Muscle of leg (tissue), 16 donors: ENCODE measurements at places on chromosomes 6 and 20. TPM values are rescaled to one million over a fixed set of nuclear protein-coding genes. Genes with fewer than 3 reads are reported as not detected.

GRCh38 chr6:77844822-77845221, 192.0 kb downstream of the MEI4 start:
- no peak for DNase-seq
- H3K27me3 ChIP-seq: no peaks in the 10 kb centered on the region
- H3K4me3 ChIP-seq: no peak overlapping the region
- no peaks in the 10 kb centered on the region for H3K36me3 ChIP-seq

- no peak overlapping the region for H3K27ac ChIP-seq
- H3K4me1 ChIP-seq: peaks cover 20% of the 10 kb centered on the region
- H3K4me3 ChIP-seq: no peak overlapping the region
- DNase-seq: no peak
These were observed 7.5 kb upstream of the IP6K3 start for GRCh38 chr6:33754222-33754621.

Gene TRMT11
- total RNA-seq: 21.9 TPM

Gene GGTLC1
- not detected for total RNA-seq

Gene MAFB
- 6.3 TPM for total RNA-seq

DNA sequence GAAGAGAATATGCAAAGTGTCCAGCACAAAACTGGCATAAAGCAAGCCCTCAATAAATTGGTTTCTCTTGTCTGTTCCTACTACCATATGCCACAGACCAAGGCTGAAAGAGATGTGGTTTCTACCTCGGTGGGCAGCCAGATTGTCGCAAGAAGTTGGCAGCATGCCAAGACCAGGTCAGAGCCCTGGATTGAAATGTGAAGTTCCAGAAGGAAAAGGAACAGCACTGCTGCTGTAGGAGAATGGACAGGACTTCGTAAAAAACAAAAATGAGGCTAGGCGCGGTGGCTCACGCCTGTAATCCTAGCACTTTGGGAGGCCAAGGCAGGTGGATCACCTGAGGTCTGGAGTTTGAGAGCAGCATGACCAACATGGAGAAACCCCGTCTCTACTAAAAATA, 22.1 kb downstream of the MRPL14 start:
- peaks cover 57% of the 10 kb centered on the region for H3K36me3 ChIP-seq
- no peak for DNase-seq
- H3K4me1 ChIP-seq: peaks cover 26% of the 10 kb centered on the region

GRCh38 chr20:4225745-4226144, 210.4 kb upstream of the RNF24 start:
- H3K36me3 ChIP-seq: no peaks in the 10 kb centered on the region
- no peak overlapping the region for H3K27ac ChIP-seq
- H3K27me3 ChIP-seq: peaks cover 30% of the 10 kb centered on the region
- H3K4me1 ChIP-seq: peaks cover 32% of the 10 kb centered on the region
- DNase-seq: peak; percentile 58
- H3K4me3 ChIP-seq: no peak overlapping the region

DNA sequence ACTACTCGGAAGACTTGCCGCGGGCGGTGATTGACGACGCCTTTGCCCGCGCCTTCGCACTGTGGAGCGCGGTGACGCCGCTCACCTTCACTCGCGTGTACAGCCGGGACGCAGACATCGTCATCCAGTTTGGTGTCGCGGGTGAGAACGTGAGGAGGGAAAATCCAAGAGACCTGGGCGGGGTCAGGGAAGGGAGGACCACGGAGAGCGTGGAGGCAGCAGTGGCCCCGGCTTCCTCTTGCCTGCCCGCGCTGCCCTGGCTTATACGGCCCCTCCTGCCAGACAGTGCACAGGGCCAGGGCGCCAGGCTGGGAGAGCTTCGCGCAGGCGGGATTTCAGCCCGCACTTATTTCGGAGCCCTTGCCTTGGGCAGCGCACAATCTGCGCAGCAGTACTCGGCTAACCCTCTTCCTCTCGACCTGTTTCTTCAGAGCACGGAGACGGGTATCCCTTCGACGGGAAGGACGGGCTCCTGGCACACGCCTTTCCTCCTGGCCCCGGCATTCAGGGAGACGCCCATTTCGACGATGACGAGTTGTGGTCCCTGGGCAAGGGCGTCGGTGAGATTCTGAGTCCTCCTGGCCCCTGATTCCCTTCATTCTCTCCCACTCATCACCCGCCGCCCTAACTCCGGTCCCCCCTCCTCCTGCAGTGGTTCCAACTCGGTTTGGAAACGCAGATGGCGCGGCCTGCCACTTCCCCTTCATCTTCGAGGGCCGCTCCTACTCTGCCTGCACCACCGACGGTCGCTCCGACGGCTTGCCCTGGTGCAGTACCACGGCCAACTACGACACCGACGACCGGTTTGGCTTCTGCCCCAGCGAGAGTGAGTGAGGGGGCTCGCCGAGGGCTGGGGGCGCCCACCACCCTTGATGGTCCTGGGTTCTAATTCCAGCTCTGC, 2.0 kb downstream of the MMP9 start:
- H3K36me3 ChIP-seq: no peaks in the 10 kb centered on the region
- no peak overlapping the region for H3K27ac ChIP-seq
- H3K27me3 ChIP-seq: peaks cover 78% of the 10 kb centered on the region
- no peak overlapping the region for H3K4me3 ChIP-seq
- H3K4me1 ChIP-seq: peaks cover 8% of the 10 kb centered on the region
- no peak for DNase-seq
